Activated T-helper 2 cell treated with anti-CD3 and anti-CD28 coated beads, Interferon-gamma antibody, Interleukin-2, Interleukin-4, amounts not matched to agents 10 μg/mL and 5 μg/mL and 100 μg/mL, durations not matched to agents 14 hours and 24 hours and 36 hours (primary cell): ENCODE measurements at places on chromosomes 6 and 20. TPM values are rescaled to one million over a fixed set of nuclear protein-coding genes. Genes with fewer than 3 reads are reported as not detected.

Gene EMILIN3
- total RNA-seq = 0.07 TPM in 1 of 2 replicates, not detected in the other

Gene FNDC11
- 0.18 and 0.27 TPM in 2 replicates for total RNA-seq

Gene MLN
- not detected in 2 replicates for total RNA-seq

Gene ADGB
- 0.39 TPM in 1 of 2 replicates, not detected in the other for total RNA-seq

Gene LY6G6D
- total RNA-seq = not detected in 2 replicates

Gene CBLN4
- total RNA-seq = not detected in 2 replicates

Gene VWA7
- total RNA-seq = 5.6 and 5.9 TPM in 2 replicates

Gene SLC17A1
- 0.32 and 0.34 TPM in 2 replicates for total RNA-seq

Gene TRIM40
- total RNA-seq = not detected in 2 replicates

Gene GSTA4
- 69.7 and 70.2 TPM in 2 replicates for total RNA-seq

Gene WFDC10B
- not detected in 2 replicates for total RNA-seq

Gene AIF1
- 71.8 and 78.2 TPM in 2 replicates for total RNA-seq

Gene RAB22A
- 16.0 and 16.3 TPM in 2 replicates for total RNA-seq

Gene DEFB129
- total RNA-seq = not detected in 2 replicates

Gene RFX6
- not detected in 2 replicates for total RNA-seq
